ENCODE measurements at places on chromosomes 3 and 15.

DNA sequence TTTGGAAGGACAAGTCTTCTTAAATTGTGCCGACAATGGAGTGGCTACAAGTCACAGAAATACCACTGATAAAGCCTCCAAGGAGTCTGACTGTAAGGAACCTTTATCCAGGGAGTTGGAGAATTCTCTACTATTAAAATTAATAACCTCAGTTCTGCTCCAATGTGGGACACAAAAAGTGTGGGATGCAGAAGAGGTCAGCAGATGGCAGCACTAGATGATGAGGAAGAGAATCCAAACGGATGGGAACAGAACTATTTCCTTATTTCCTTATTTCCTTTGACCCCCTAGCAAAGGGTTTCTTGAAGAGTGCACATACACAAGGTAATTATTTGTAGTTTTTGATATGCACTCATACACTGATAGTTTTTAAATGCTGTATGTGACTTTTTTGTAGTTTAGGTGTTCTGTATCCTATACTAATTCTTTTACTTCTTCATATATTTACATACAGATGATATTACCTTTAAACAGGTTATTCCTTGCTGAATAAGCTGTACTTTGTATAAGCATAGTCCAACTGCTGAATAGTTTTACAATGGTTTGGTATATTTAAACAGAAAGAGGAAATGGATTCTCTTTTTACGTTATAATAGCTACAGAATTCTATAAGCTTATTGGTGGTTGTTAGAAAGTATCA, 25.6 kb upstream of the NLGN1 start:
- DNase-seq: no peak

GRCh38 chr15:57148262-57148661, 228.0 kb upstream of the CGNL1 start:
- no peak for DNase-seq

GRCh38 chr15:83587091-83587490, 66.8 kb upstream of the ADAMTSL3 start:
- no peak for DNase-seq

DNA sequence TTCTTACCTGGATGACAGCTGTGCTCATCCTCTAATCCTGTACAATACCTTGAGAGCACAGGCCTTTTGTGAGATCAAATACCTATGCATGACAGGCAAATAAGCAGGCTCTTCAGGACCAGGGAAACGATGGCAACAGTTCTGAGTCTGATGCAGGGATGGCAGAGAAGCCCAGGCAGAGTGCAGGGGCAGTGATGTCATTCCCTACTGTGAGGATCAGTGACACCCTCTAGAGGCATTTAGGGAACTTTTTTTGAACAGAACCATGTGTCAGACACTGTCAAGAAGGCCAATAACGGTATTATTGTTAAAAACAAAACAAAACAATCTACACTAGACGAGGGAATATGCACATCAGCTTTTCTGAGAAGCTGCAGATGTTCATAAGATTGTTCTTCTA, 314.8 kb upstream of the CTDSPL start:
- DNase-seq: no peak

DNA sequence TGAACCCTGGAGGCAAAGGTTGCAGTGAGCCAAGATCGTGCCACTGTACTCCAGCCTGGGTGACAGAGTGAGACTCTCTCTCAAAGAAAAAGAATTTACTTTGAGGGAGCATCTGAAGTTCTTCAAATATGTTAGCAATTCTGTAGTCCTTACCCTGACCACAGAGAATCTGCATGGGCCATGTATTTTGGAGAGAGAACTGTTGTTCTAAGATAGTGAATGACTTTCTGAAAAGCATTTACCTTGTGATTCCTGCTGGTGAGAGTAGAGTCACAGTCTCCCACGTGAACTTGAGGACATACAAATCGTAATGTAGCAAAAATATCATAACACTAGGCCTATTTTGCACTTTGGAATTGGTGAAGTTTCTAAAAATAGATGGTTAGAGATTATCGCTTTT, 3.9 kb downstream of the BRK1 start:
- DNase-seq: no peak

DNA sequence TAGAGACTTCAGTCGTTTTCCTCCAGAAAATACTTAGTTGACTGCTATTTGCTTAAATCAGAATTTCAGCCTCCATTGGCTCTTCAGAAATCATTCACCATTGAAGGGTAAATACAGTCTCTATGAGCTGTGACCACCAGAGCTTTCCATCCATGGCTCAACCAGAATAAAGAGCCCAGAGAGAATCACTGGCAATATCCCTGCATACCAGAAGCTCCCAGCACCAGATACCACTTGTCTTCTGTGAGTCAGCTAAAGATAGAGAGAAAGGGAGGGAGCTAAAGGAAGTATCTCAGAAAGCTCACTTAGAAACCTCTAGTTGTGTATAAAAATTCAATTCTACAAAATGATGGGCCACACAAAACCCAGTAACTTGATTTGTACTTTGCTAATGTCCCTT, 115.2 kb upstream of the TMCO5A start:
- DNase-seq: no peak

GRCh38 chr15:69149163-69149562, 11.3 kb upstream of the GLCE start:
- DNase-seq: no peak

DNA sequence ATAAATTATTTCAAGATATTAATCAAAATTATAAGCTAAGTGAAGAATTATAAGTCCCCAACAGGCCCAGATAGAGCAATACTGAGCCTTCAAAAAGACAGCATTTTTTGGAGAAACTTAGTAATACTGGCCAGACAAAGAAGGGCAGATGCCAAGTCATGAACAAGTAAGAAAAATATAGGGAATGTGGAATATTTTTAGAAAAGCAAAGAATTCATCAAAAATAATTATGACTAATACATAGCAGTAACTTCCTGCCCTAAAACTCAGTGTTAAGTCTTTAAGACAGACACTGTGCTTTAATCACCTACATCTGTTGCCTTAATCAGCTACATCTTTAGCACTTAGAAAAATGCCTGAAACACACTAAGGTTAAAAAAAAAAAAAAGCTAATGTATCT, 31.2 kb downstream of the DPH6 start:
- no peak for DNase-seq

DNA sequence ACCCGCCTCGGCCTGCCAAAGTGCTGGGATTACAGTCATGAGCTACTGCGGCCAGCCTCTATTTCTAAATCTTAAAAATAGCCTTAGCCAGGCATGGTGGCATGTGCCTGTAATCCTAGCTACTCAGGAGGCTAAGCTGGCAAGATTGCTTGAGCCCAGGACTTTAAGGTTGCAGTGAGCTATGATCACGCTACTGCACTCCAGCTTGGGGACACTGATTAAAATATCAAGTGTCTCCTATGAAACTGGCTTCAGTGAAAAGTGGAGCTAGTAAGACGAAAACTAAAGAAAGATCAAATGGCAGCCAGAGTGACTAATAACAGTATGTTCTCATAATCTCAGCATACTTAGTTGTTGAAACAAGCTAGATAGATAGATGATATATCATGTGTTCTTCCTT, 112.5 kb downstream of the STT3B start:
- no peak for DNase-seq

- DNase-seq: no peak
These were observed 43.7 kb upstream of the PGPEP1L start for GRCh38 chr15:99051308-99051707.

DNA sequence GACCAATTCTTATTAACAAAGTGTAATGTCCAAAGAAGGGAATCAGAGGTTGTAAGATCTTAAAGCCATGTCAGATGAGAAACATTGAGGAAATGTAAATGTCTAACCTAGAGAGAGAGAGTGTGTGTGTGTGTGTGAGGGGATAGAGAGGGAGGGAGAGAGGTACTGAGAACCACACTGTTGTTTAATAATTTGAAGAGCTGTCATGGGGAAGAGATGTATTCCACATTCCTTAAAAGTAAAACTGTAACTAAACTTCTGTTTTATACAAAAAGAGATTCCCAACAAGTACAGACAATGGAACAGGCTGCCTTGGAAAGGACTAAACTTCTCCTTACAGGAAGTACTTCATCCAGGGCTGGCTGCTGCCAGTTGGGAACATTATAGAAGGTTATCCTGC, 68.9 kb upstream of the BOC start:
- no peak for DNase-seq

- no peak for DNase-seq
These were observed 63.9 kb downstream of the IL12A start for GRCh38 chr3:160052385-160053047.
